Suprapubic skin (tissue), 4 donors: ENCODE measurements at places on chromosomes 3 and 15. TPM values are rescaled to one million over a fixed set of nuclear protein-coding genes. Genes with fewer than 3 reads are reported as not detected.

- H3K36me3 ChIP-seq: no peaks in the 10 kb centered on the region
- peaks cover 15% of the 10 kb centered on the region for H3K4me1 ChIP-seq
- H3K27me3 ChIP-seq: peaks cover 6% of the 10 kb centered on the region
Measured at GRCh38 chr15:40360015-40360414, 2.0 kb downstream of the DISP2 start.

GRCh38 chr3:114171677-114172076, 7.2 kb downstream of the DRD3 start:
- no peaks in the 10 kb centered on the region for H3K27me3 ChIP-seq
- H3K27ac ChIP-seq: no peak overlapping the region
- no peaks in the 10 kb centered on the region for H3K36me3 ChIP-seq
- DNase-seq: no peak
- no peak overlapping the region for H3K4me3 ChIP-seq
- H3K4me1 ChIP-seq: no peaks in the 10 kb centered on the region

DNA sequence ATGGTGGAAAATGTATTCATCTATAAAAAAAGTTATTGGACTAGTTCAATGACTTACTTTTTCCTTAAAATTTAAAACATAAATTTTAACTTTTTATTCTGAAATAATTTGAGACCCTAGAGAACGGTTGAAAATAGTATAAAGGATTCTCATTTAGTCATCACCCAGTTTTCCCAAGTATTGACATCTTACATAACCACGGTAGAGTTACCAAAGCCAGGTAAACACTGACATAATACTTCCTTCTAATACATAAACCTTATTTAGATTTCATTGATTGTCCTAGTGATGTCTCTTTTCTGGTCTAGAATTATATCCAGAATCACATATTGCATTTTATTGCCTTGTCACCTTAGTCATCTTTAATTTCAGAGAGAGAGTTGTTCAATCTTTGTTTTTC, 319.1 kb downstream of the LPP start:
- DNase-seq: no peak
- peaks cover 20% of the 10 kb centered on the region for H3K4me1 ChIP-seq
- no peaks in the 10 kb centered on the region for H3K27me3 ChIP-seq
- H3K27ac ChIP-seq: no peak overlapping the region
- no peak overlapping the region for H3K4me3 ChIP-seq

- no peaks in the 10 kb centered on the region for H3K4me1 ChIP-seq
- no peaks in the 10 kb centered on the region for H3K27me3 ChIP-seq
- H3K4me3 ChIP-seq: no peak overlapping the region
- no peaks in the 10 kb centered on the region for H3K36me3 ChIP-seq
- no peak overlapping the region for H3K27ac ChIP-seq
Measured at GRCh38 chr3:12316729-12317351, 28.0 kb downstream of the PPARG start.

- no peak for DNase-seq
- H3K27me3 ChIP-seq: no peaks in the 10 kb centered on the region
- H3K4me3 ChIP-seq: peak overlapping the region; percentile 92
Measured at GRCh38 chr15:88621789-88622604, 857 bp downstream of the AEN start.

- H3K4me1 ChIP-seq: no peaks in the 10 kb centered on the region
- no peaks in the 10 kb centered on the region for H3K27me3 ChIP-seq
- H3K4me3 ChIP-seq: no peak overlapping the region
Measured at GRCh38 chr3:15385901-15386653, 41.3 kb downstream of the METTL6 start.

GRCh38 chr3:122105626-122106025, 50.5 kb downstream of the CD86 start:
- no peak overlapping the region for H3K4me3 ChIP-seq
- H3K27me3 ChIP-seq: no peaks in the 10 kb centered on the region
- H3K36me3 ChIP-seq: no peaks in the 10 kb centered on the region
- no peak overlapping the region for H3K27ac ChIP-seq
- no peak for DNase-seq
- H3K4me1 ChIP-seq: no peaks in the 10 kb centered on the region

DNA sequence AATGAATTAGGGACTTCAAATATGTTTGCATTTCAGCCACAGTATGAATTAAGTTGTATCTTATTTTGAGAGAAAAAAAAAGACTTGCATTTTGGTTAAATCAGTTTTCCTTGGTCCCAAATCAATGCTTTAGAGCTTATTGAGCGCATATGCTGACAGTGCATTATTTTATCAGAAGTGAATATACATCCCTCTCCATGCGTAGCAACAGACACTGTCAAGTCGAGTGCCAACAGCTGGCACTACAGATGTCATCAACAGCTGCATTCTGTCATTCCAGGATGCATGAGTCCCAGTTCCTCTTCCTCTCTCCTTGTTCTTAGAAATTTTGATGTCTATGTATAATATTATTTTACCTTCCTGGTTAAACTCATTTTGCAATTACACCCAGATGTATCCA, 156.1 kb upstream of the FOXB1 start:
- DNase-seq: no peak
- no peak overlapping the region for H3K27ac ChIP-seq
- H3K36me3 ChIP-seq: no peaks in the 10 kb centered on the region
- H3K27me3 ChIP-seq: peaks cover 36% of the 10 kb centered on the region
- no peaks in the 10 kb centered on the region for H3K4me1 ChIP-seq

GRCh38 chr3:25259871-25260270, 168.2 kb upstream of the RARB start:
- no peak overlapping the region for H3K27ac ChIP-seq
- no peaks in the 10 kb centered on the region for H3K4me1 ChIP-seq
- no peaks in the 10 kb centered on the region for H3K27me3 ChIP-seq
- DNase-seq: no peak
- H3K4me3 ChIP-seq: no peak overlapping the region

- peaks cover 45% of the 10 kb centered on the region for H3K4me1 ChIP-seq
- H3K27me3 ChIP-seq: no peaks in the 10 kb centered on the region
- no peak for DNase-seq
- no peaks in the 10 kb centered on the region for H3K36me3 ChIP-seq
- H3K27ac ChIP-seq: no peak overlapping the region
Measured at GRCh38 chr3:4755566-4755965, 223.7 kb upstream of the BHLHE40 start.

- peaks cover 73% of the 10 kb centered on the region for H3K4me1 ChIP-seq
- H3K27me3 ChIP-seq: no peaks in the 10 kb centered on the region
- H3K27ac ChIP-seq: no peak overlapping the region
- H3K36me3 ChIP-seq: no peaks in the 10 kb centered on the region
- no peak for DNase-seq
Measured at GRCh38 chr3:127000119-127000518, 17.2 kb downstream of the PLXNA1 start.

DNA sequence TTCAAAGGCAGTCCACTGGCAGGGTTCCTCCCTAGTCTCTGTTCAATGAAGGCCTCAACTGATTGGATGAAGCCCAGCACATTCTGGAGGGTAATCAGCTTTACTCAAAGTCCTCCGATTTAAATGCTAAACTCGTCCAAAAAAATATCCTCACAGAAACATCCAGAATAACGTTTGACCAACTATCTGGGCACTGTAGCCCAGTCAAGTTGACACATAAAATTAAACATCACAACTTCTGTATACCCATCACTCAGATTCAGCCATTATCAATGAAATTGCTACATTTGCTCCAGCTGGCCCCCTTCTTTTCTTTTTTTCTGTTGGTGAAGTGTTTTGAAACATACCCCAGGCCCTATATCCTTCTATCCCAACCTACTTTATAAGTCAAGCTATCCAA, 64.5 kb upstream of the WNT5A start:
- no peak overlapping the region for H3K27ac ChIP-seq
- H3K4me1 ChIP-seq: no peaks in the 10 kb centered on the region
- no peak overlapping the region for H3K4me3 ChIP-seq
- no peak for DNase-seq
- no peaks in the 10 kb centered on the region for H3K36me3 ChIP-seq

GRCh38 chr3:152266221-152266995, 2.3 kb upstream of the MBNL1 start:
- peak overlapping the region; percentile 98 for H3K4me3 ChIP-seq
- peak; percentile 84 for DNase-seq
- peak overlapping the region; percentile 100 for H3K27ac ChIP-seq
- H3K36me3 ChIP-seq: no peaks in the 10 kb centered on the region

DNA sequence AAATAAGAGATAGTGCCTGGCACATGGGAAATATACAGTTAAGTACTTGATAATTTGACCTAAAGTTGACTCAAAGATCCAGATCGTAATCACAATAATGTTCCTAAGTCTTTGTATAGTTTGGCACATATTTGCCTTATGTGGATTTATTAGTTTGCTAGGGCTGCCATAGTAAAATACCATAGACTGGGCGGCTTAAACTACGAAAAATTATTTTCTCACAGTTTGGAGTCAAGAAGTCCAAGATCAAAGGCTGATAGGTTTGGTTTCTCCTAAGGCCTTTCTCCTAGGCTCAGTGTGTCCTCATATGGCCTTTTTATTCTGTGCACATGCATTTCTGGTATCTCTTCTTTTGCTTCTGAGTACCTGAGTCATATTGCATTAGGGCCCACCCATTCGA, 453.7 kb downstream of the NAALADL2 start:
- no peak for DNase-seq
- H3K4me1 ChIP-seq: no peaks in the 10 kb centered on the region
- no peak overlapping the region for H3K4me3 ChIP-seq
- H3K27me3 ChIP-seq: no peaks in the 10 kb centered on the region
- no peak overlapping the region for H3K27ac ChIP-seq

GRCh38 chr15:68214838-68215254, 9.7 kb upstream of the CALML4 start:
- no peak overlapping the region for H3K4me3 ChIP-seq
- DNase-seq: no peak
- no peaks in the 10 kb centered on the region for H3K27me3 ChIP-seq
- peaks cover 21% of the 10 kb centered on the region for H3K36me3 ChIP-seq
- peaks cover 8% of the 10 kb centered on the region for H3K4me1 ChIP-seq

DNA sequence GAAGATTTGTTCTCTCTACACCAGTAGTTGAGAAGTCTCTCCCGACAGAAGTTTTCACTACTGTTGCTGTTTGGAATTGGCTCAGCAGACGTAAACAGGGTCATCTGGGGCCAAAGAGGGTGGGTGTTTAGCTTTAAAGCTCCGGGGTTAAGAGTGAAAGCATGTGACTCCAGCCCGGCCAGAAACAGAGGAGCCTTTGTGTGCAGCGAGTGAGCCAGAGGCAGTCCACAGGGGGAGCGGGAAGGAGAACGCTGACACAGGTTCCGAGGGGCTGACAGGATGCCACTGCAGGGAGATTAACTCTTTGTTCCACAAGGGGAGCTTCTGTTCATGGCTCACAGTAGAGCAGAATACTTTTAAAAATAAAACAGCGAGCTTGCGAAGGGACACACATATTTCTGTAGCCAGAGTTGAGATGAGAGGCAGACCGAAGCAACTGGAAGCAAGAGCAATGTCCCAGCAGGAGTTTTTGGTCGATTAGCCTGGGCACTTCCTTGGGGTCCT, 26.9 kb downstream of the BMF start:
- DNase-seq: peak; percentile 76
- no peaks in the 10 kb centered on the region for H3K36me3 ChIP-seq
- H3K27ac ChIP-seq: peak overlapping the region; percentile 73
- peaks cover 31% of the 10 kb centered on the region for H3K4me1 ChIP-seq
- peak overlapping the region; percentile 28 for H3K4me3 ChIP-seq

GRCh38 chr3:47250309-47251060, 32.1 kb downstream of the KIF9 start:
- no peaks in the 10 kb centered on the region for H3K27me3 ChIP-seq
- no peak overlapping the region for H3K4me3 ChIP-seq

DNA sequence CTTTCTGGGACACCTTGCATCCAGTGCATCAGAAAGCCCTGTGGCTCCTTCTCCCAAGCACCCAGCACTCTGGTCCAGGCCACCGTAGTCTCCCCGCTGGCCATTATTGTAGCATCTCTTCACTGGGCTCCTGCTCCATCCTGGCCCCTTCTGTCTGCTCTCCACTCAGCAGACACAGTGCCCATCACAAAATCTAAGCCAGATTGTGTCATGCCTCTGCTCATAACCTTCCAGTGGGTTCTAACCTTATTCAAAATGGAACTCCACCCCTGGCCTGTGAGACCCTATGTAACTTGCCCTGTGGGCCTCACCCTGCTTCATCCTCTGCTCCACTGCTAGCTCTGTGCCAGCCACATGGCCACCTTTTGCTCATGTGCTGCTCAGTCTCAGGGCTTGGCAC, 31.7 kb upstream of the PRR23E start:
- H3K36me3 ChIP-seq: no peaks in the 10 kb centered on the region
- H3K4me1 ChIP-seq: no peaks in the 10 kb centered on the region
- H3K27ac ChIP-seq: no peak overlapping the region
- H3K27me3 ChIP-seq: peaks cover 28% of the 10 kb centered on the region
- no peak for DNase-seq

DNA sequence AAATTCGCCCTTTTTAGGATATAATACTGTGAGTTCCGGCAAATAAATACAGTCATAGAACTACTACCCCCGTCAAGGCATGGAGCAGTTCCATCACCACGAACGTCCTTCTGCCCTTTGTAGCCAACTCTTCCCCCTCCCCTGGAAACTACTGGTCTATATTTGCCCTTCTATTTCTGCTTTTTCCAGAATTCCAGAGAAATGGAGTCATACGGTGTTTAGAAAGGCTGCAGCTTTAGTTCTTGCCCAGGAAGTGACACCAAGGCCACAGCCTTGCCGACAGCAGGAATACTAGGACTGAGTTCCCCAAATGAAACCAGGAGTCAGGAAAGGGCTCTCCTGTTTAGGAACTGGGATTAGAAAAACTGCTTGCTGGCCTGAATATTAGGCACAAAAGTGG, 291.2 kb downstream of the FAM43A start:
- H3K4me3 ChIP-seq: no peak overlapping the region
- H3K36me3 ChIP-seq: no peaks in the 10 kb centered on the region
- peaks cover 7% of the 10 kb centered on the region for H3K4me1 ChIP-seq
- H3K27ac ChIP-seq: no peak overlapping the region
- H3K27me3 ChIP-seq: no peaks in the 10 kb centered on the region
- no peak for DNase-seq

GRCh38 chr3:57952208-57952631, 56.0 kb upstream of the FLNB start:
- peak overlapping the region; percentile 78 for H3K27ac ChIP-seq
- no peaks in the 10 kb centered on the region for H3K27me3 ChIP-seq
- DNase-seq: peak; percentile 74
- peaks cover 31% of the 10 kb centered on the region for H3K4me1 ChIP-seq
- H3K36me3 ChIP-seq: no peaks in the 10 kb centered on the region
- H3K4me3 ChIP-seq: no peak overlapping the region

DNA sequence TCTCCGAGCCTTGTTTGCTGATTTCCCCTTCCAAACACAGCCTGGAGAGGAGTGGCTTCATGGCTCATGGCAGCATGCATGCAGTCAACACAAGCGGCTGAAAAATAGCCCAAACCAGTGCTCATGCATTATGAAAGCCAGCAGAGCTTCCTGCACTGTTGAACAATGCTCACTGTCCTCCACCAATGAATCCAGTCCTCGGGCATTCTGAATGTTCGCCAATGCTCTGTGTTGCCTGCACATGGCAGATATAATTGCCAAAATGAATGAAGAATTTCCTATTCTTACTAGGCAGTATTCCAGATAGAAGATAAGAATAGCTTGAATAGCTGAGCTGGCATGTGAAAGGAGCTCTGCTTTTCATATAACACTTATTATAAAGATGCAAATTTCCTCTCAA, 252.7 kb downstream of the ROBO1 start:
- H3K4me3 ChIP-seq: no peak overlapping the region
- H3K36me3 ChIP-seq: no peaks in the 10 kb centered on the region
- H3K27ac ChIP-seq: no peak overlapping the region
- no peaks in the 10 kb centered on the region for H3K27me3 ChIP-seq

GRCh38 chr3:89656388-89656787, 549.0 kb downstream of the EPHA3 start:
- H3K27ac ChIP-seq: no peak overlapping the region
- H3K27me3 ChIP-seq: no peaks in the 10 kb centered on the region
- H3K36me3 ChIP-seq: no peaks in the 10 kb centered on the region
- no peak overlapping the region for H3K4me3 ChIP-seq

Gene HIGD2B
- total RNA-seq: not detected

Gene LINGO1
- 6.0 TPM for total RNA-seq

Gene ZBTB38
- 65.8 TPM for total RNA-seq

Gene APBA2
- 3.0 TPM for total RNA-seq

Gene TRH
- not detected for total RNA-seq

Gene TRIM42
- total RNA-seq: not detected

Gene SQOR
- total RNA-seq: 36.9 TPM

Gene SH2D7
- not detected for total RNA-seq
